LNCaP clone FGC (cell line): ENCODE measurements at places on chromosomes 4 and X.

GRCh38 chr4:142378179-142378578, 467.9 kb downstream of the INPP4B start:
- DNase-seq: no peak

- no peak for DNase-seq
Observed at GRCh38 chr4:10092481-10093270, 23.9 kb downstream of the WDR1 start.

DNA sequence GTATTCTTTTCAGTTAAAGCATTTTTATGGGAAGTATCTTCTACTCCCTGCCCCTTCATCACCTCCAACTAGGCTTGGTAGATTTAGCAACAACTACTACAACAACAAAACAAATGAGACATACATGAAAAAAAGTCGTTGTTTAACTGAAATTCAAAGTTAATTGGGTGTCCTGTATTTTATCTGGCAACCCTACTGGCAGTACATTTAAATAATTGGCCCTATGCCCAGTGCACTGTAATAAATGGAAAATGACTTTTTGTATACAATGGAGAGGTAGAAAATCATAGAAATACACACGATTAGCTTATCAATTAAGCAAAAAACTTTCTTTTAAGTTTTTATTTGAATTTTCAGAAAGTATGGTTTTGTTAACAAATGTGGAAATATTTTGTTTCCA, 21.4 kb upstream of the CLGN start:
- DNase-seq: peak; percentile 34

DNA sequence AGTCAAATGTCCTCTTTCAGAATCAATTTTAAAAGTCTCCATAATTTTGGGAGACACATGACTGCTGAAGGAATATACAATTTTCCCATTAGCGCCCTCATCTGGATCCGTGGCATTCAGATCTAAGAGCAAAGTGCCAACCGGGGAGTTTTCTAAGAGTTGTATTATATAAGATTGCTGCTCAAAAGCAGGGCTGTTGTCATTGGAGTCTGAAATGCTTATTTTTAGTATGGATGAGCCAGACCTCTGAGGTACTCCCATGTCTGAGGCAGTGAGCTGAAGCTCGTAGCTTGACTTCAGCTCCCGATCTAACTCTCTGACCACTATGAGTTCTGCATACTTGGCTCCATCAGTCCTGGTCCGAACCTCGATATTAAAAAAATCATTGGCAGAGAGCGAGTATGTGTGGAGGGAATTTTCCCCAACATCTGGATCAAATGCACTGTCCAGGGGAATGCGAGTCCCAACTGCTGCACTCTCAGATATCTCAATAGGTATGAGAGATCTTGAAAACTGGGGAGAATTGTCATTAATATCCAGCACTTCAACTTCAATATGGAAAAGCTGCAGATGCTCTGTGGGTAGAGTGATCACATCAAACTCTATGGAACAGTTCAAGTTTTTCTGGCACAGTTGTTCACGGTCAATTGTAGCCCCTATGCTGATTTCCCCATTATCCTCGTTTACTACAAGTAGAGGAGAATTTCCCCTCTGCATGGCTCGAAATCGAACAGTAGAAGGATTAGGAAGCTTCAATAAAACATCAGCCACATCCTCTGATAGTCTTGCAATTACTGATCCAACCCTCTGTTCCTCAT, 917 bp downstream of the PCDH18 start:
- no peak for DNase-seq

GRCh38 chrX:118507766-118508165, 12.2 kb downstream of the DOCK11 start:
- no peak for DNase-seq

DNA sequence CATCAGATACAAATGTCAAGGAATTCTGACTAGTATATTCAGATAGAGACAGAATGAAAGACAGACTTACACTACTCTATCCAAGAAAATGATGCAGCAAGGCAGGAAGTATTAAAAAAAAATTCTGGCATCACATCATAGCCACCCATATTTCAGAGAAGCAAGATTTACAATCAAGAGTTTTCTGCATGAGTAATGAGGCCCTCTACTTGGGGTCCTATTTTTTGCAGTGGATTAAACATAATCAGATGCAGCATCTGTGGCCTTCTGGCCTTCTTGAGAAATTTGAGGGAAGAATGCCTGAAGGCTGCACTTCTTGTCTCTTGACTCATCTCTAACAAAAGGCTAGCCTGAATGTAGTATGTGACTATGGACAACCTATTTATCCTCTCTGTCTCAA, 48.2 kb upstream of the SLIT2 start:
- DNase-seq: no peak

GRCh38 chr4:111453216-111453615, 692.0 kb upstream of the FAM241A start:
- DNase-seq: no peak
